ENCODE measurements at places on chromosomes 1 and 21. TPM values are rescaled to one million over a fixed set of nuclear protein-coding genes. Genes with fewer than 3 reads are reported as not detected.

Gene GBP1
- total RNA-seq = not detected

Gene HES3
- total RNA-seq = 22.2 TPM

- H3K27ac ChIP-seq = no peak overlapping the region
- no peak for DNase-seq
- no peak overlapping the region for H3K4me3 ChIP-seq
- H3K27me3 ChIP-seq = no peaks in the 10 kb centered on the region
- H3K4me1 ChIP-seq = no peaks in the 10 kb centered on the region
Measured at GRCh38 chr1:41093826-41094225, 72.3 kb upstream of the SLFNL1 start.

- DNase-seq = no peak
- no peaks in the 10 kb centered on the region for H3K27me3 ChIP-seq
- H3K36me3 ChIP-seq = no peaks in the 10 kb centered on the region
- H3K27ac ChIP-seq = no peak overlapping the region
Measured at GRCh38 chr21:28086861-28087581, 905.7 kb downstream of the LTN1 start.

GRCh38 chr1:100720101-100720500 lies 559 bp downstream of the VCAM1 start:
- no peaks in the 10 kb centered on the region for H3K36me3 ChIP-seq
- no peak overlapping the region for H3K4me3 ChIP-seq
- H3K27ac ChIP-seq = no peak overlapping the region

Gene LYPD8
- not detected for total RNA-seq

GRCh38 chr1:230797942-230798365 lies 50.8 kb downstream of the CAPN9 start:
- no peak overlapping the region for H3K4me3 ChIP-seq
- no peak overlapping the region for H3K27ac ChIP-seq
- DNase-seq = peak; percentile 81
- no peaks in the 10 kb centered on the region for H3K4me1 ChIP-seq

DNA sequence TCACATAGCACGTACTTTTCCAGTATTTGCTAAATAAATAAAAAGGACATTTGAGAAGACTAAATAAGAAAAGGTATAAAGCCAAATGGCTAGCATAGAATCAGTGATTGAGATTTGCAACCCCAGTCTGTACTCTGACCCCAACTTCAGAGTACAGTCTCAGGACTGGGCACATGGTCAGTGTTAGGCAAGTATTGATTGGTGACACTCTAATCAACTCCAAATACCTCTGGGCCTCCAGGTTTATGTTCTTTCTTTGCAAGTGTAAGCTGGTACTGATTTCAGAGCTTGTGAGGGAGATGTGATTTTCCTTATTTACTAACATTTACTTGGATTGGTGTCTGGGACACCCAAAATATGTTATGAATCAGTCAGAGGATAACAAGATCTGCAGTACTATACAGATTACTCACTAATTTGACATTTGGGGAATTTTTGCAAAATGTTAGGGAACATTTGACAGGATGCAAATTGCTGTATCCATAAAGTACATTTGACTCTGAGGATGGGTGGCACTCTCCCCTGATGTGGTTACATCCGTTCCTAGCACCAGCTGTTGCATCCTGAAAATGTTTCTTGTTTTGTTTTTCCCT lies 34.2 kb downstream of the LMO4 start:
- H3K36me3 ChIP-seq = no peaks in the 10 kb centered on the region
- no peak overlapping the region for H3K27ac ChIP-seq
- H3K4me3 ChIP-seq = no peak overlapping the region
- H3K27me3 ChIP-seq = no peaks in the 10 kb centered on the region

Data from neural progenitor cell (in vitro differentiated cells).